Activated naive CD4-positive, alpha-beta T cell (primary cell): ENCODE measurements at places on chromosomes 3 and 15.

GRCh38 chr15:76065245-76065644 is 5.5 kb downstream of the TMEM266 start:
- DNase-seq: no peak

DNA sequence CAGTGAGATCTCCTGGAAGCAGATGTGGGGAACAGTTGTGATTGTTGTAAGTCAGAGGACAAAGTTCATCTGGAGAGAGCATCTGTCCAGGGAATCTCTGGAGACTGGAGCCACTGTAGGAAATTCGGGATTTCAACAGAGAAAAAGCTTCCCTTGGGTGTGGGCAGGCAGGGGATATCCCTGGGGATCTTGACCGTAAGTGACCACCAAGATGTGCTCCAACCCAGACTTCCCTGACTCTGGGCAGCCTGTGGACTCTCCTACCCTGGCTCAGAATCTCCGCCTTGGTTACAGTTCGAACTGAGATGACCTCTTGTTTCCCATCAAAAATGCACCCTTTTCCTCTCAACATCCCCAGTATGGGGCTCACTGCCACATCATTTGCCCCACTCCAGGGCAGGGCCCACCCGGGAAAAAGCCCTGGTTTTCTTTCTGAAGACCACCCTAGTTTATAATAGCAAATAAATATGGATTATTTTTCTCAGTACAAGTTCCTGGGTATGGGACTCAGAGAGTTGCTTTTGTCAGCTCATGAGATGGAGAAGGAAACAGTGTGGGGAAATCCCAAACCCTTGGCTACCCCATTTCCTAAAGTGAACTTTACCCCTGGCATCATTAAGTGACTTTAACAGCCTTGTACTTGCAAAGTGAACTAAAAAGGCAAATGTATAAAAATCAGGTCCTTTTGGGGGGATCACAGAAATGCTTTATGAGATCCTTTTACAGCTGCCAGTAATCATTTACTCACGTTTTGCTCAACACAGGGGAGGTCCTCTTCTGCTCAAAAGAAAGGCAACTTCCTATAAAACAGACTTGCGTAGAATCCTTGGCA is 89.9 kb downstream of the CCNL1 start:
- no peak for DNase-seq

DNA sequence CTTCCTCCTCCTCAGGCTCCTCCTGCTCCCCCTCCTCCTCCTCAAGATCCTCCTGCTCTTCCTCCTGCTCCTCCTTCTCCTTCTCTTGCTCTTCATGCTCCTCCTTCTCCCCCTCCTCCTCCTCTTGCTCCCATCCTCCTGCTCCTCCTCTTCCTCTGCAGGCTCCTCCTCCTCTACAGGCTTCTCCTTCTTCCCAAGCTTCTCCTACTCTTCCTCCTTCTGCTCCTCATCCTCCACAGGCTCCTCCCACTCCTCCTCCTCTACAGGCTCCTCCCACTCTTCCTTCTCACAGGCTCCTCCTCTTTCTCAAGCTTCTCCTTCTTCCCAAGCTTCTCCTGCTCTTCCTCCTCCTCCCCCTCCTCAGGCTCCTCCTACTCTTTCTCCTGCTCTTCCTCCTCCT is 47.7 kb downstream of the WNT7A start:
- DNase-seq: no peak

DNA sequence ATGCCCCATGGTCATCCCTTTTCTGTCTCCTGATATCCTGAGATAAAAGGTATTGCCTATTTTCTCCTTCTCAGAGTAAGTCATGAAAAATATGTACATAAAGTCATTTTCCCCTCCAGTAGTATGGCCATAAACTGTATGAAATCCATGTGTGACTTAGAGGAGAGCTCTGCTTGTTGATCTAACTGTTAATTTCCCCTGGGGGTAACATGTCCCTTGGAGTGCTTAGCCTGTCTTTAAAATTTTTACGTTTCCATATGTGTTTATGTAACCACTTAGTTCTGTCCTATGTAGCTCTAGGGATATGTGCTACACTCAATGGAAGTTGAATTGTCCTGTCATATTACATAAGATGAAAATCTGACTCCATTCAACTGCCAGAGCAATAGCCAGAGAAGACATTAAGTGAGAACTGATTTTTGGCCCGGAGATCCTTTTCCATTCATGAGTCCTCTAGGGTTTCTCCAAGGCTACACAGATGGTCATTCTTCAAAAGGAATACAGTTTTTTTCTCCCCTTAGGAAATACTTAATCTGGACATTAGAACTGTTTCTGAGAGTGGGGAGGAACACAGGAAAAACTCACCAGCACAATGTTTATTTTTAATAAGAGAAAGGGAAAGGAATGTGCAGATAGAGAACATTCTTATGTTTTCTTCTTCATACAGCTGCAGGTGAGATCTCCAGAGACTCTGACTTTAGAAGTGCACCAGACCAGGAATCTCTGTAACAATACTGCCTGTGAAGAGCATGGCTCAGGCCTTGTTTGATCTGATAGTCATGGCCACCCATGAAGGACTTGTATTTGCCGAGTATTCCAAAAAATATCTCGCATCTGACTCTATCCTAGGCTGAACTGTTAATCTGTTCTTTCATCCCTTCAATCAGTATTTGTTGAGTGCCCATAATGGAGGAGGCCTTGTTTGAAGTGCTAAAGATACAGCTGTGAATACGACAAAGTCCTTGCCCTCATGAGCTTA is 29.8 kb upstream of the CLRN1 start:
- no peak for DNase-seq

GRCh38 chr3:44265815-44266214 is 24.1 kb downstream of the TOPAZ1 start:
- DNase-seq: no peak

DNA sequence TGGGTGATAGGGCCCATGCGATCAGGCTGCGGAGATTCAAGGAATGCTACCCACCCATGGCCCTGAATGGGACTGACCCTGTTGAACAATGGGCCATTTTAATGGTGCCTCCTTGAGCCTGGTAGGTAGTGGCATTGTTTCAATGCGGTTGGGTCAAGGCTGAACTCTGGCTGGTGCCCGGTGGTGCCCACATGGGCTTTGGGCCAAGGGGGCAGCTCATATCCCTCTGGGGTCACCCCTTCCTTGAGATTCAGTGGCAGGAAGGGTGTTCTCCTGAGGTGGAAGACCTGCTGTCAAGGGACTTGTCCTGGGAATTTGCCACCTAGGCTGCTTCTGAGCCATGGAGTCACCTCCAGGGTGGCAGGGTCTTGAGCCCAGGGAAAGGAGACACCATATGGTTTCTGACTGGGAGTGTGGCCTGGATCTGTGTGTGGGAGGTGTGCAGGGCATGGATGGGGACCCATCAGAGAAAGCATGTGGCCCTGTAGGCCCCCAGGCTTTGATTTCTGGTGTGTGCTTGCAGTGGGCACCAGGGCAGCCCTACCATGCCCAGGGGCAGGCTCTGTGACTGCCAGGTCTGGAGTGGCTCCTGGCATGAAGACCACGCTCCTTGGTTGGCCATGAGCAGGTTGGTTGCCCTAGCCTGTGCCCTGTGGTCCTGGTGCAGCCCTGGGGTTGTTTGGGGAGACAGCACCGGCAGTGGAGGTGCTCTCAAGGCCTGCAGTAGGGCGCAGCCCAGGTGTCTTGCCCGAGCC is 199.9 kb downstream of the UBE3A start:
- no peak for DNase-seq

GRCh38 chr3:65746848-65747247 is 291.9 kb downstream of the MAGI1 start:
- no peak for DNase-seq

DNA sequence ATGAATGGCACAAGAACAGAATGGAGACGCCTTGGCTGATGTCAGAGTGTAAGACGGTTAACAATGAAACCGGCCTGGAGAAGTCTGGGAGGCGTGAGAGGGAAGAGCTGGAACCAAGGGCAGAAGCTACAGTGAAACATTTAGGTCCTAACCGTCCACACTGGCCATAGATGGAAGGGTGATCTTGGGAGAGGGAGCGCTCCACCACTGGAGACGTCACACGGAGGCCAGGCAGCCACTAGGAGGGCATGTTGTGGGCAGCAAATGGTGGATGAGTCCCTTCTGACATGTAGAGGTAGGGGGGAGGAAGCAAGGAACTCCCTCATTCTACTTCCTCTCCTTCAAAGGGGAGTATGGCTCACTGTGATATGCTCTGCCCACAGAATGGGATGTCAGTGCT is 23.8 kb downstream of the FEM1B start:
- no peak for DNase-seq

- no peak for DNase-seq
These were observed 20.7 kb upstream of the FEM1B start for GRCh38 chr15:68256675-68257450.

DNA sequence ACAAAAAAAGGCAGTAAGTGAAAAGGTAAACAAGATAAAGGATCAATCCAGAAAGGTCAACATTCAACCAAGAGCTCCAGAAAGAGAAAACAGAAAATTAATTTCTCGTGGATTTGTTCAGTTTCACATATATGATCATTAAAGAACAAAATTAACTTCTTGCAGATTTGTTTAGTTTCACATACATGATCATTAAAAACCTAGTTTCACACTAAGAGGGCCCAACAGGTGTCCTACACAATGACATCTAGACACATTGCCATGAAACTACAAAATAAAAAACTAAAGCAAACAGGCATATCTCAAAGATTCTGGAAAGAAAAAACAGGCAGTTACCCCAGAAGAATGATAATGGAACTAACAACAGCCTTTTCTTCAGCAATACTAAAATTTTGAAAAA is 22.1 kb downstream of the PHC3 start:
- DNase-seq: no peak

DNA sequence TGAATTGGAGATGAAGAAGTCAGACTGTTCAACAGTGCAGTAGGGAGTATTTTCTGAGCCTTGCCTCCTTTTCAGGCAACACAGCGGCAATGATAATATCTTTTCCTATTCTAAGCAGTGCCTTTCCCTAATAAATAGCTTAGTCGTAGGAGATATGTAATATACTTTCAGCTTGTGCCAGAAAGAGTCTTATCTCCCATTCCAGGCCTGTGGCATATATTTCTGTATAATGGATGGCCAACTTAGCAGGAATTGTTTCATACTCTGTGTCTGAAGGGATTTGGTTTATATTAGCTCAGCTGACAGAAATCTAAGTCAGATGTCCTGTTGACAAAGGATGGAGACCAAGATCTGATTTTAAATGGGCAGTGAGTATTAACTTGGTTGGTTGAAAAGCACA is 397.1 kb downstream of the CACNA2D3 start:
- no peak for DNase-seq

GRCh38 chr3:107966276-107966675 is 124.6 kb downstream of the CD47 start:
- DNase-seq: no peak

- DNase-seq: no peak
These were observed 45.5 kb downstream of the SLC28A1 start for GRCh38 chr15:84929795-84930603.

GRCh38 chr3:194092881-194093301 is 43.1 kb upstream of the HES1 start:
- no peak for DNase-seq

DNA sequence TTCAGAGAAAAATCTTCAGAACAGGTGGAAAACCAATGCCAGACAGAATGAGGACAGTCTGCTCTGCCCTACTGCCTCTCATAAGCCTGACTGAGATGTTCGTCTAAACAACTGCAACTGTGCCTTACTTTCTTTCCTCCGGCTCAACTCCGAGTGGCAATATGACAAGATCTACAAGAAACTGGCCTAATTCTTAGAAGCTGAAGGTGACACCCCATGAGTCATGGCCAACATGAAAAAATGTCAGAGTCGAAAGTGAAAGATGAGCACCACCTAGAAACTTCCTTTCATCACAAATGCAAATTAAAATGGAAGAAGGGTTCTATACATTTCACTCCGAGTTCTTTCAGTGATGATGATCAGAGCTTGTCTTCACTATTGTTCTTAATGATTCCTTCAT is 12.9 kb downstream of the PCYT1A start:
- peak; percentile 3 for DNase-seq

- DNase-seq: no peak
These were observed 91.4 kb upstream of the MYZAP start for GRCh38 chr15:57500256-57500655.

- no peak for DNase-seq
These were observed 9.9 kb downstream of the KY start for GRCh38 chr3:134640872-134641470.

- peak; percentile 13 for DNase-seq
These were observed 31.5 kb downstream of the KCNAB1 start for GRCh38 chr3:156151824-156152428.

DNA sequence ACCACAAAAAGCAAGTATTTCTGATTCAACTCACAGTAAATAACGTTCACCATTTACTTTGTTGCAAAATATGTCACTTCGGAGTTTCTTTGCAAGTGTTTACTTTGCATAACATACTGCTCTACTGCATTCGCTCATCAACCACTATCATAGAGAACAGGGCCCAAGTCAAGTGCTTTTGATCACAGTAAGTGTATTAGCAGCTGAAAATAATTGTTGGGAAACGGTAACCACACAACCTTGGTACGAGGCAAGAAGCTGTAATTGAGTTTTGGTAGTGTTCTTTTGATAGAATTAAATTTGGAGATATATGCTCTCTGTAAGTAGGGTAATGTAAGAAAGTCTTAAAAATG is 80.1 kb downstream of the SATB1 start:
- DNase-seq: no peak

DNA sequence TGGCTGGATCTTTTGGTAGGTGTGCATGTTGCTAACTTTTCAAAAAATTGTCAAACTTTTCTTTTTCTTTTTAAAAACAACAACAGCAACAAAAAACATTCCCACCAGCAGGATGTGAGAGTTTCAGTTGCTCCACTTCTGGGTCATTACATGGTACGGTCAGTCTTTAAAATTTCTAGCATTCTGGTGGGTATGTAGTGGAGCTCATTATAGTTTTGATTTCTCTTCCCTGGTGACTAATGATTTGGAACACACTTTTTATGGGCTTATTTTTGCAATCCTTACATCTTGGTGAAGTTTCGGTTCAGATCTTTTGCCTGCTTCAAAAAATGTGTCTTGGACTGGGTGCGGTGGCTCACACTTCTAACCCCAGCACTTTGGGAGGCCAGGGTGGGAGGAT is 19.3 kb downstream of the ATP1B3 start:
- DNase-seq: no peak
